ENCODE measurements at places on chromosomes 6 and 20.

GRCh38 chr20:40522405-40522804 lies 166.6 kb downstream of the MAFB start:
- DNase-seq: no peak

GRCh38 chr6:137637121-137637520 lies 142.9 kb upstream of the OLIG3 start:
- DNase-seq: no peak

GRCh38 chr6:47733879-47734558 lies 35.6 kb downstream of the ADGRF4 start:
- DNase-seq: no peak

DNA sequence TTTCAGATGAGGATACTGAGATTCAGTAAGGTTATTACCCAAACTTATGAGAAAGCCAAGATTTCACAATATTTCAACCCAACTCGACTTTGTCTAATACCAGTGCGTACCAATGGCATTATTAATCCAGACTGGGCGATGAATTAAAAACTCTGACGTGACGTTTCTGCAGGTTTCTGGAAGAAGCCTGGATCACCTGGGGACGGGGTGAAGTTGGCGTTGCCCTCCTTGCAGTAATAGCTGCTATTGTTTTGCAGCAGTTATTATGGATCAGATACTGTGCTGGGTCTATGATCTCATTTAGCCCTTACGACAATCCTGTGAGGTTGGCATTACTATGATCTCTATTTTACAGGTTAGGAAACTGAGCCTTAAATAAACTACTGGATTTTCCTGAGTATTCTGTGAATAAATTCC lies 569 bp upstream of the CDC5L start:
- no peak for DNase-seq

GRCh38 chr20:8796088-8796660 lies 272.7 kb upstream of the PLCB4 start:
- DNase-seq: no peak

GRCh38 chr6:127483399-127484055 lies 24.3 kb upstream of the KIAA0408 start:
- DNase-seq: no peak

DNA sequence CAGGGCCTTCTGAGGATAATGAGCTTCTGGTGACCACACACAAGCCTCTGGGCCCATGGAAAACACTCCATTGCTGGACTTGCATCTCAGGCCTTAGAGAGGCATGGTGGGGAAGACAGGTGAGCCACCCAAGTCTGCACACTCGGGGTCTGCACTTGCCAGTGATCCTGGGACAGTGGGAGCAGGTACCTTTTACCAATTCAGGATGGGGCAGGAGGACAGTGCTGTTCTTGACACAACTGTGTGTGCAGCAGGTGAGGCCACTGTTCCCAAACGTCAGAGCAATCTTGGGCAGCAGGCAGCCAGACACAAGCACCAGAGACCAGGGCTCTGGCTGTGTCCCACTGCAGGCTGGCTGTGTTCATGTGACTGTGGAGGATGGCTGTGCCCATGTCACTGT lies 221.3 kb downstream of the ERMARD start:
- no peak for DNase-seq
